CD4-positive, alpha-beta memory T cell (primary cell): ENCODE measurements at places on chromosomes 1 and 21. TPM values are rescaled to one million over a fixed set of nuclear protein-coding genes. Genes with fewer than 3 reads are reported as not detected.

DNA sequence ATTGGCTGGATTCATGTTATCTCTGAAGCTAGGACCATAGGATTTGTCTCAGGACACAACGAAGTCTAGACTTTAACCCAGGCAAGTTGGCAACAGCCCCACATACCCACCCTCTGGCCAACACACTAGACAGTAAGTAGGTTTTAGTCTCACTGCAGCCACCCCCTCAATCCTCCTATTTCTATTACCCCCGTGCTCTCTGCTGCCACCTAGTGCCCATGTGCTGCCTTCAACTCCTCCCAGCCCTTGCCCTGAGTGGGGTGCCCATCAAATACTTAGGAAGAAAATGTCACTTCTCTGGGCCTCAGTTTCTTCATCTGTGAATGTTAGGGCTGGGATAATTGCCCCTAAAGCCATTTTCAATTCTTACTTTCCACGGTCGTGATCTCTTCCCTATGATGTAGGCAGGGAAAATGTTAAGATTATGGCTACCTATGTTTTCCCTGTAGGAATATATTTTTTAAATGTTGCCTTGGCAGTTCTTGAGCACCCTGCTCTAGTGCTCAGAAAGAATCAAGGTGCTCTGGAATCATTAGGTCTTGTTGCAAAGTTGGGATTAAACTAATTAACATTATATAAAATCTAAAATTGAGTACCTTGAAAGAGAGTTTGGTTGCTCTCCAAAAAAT is 213.0 kb downstream of the LMX1A start:
- DNase-seq: no peak
- H3K4me3 ChIP-seq: no peak overlapping the region
- H3K36me3 ChIP-seq: no peaks in the 10 kb centered on the region
- H3K27me3 ChIP-seq: no peaks in the 10 kb centered on the region
- H3K27ac ChIP-seq: no peak overlapping the region
- no peaks in the 10 kb centered on the region for H3K4me1 ChIP-seq

DNA sequence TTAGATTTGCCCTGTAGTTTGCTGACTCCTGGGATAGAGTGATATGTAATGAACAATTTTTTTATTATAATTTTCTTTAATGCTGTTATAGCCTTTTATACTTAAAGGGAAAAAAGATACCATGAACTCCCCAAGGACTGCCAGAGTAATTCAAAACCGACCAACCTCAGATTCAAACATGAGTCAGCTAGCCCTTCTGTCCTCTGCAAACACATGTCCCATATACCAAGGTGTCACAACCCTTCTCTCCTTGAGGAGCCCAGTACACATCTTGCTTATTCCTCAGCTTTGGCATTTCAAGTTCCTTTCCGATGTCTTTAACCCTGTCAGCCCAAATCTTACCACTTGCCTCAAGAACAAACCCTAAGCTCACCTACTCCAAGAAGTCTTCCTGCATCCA is 184.9 kb downstream of the KCNH1 start:
- H3K4me3 ChIP-seq: no peak overlapping the region
- no peak overlapping the region for H3K27ac ChIP-seq
- H3K36me3 ChIP-seq: no peaks in the 10 kb centered on the region
- no peaks in the 10 kb centered on the region for H3K4me1 ChIP-seq

- H3K36me3 ChIP-seq: peaks cover 63% of the 10 kb centered on the region
- H3K27me3 ChIP-seq: no peaks in the 10 kb centered on the region
- H3K27ac ChIP-seq: no peak overlapping the region
- H3K4me3 ChIP-seq: no peak overlapping the region
Observed at GRCh38 chr1:6077919-6078318, 32.2 kb downstream of the KCNAB2 start.

DNA sequence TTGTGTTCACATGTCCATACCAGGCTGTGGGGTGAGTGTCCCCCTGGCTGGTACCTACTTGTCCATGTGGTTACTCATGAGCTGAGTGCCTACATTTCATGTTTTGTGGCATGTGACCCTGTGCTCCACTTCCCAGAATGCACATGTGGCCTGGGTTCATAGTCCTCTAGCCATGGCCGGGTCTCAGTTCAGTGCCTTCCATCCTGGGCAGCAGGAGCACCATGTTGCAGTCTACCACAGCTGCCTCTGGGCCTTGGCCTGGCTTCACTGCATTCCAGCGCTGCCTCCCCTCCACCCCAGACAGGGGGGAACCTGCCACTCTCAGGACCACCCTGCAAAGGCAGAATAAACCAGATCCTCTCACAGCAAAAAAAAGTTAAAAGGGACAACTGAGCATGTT is 5.5 kb downstream of the CEPT1 start:
- DNase-seq: no peak
- H3K27ac ChIP-seq: no peak overlapping the region
- H3K27me3 ChIP-seq: no peaks in the 10 kb centered on the region
- no peak overlapping the region for H3K4me3 ChIP-seq
- peaks cover 11% of the 10 kb centered on the region for H3K36me3 ChIP-seq
- H3K4me1 ChIP-seq: peaks cover 71% of the 10 kb centered on the region

GRCh38 chr1:12141163-12141850 is 25.5 kb upstream of the TNFRSF1B start:
- no peak overlapping the region for H3K27ac ChIP-seq
- H3K27me3 ChIP-seq: no peaks in the 10 kb centered on the region
- no peak for DNase-seq
- H3K36me3 ChIP-seq: no peaks in the 10 kb centered on the region

GRCh38 chr1:220300442-220301121 is 28.3 kb upstream of the RAB3GAP2 start:
- no peaks in the 10 kb centered on the region for H3K36me3 ChIP-seq
- H3K4me3 ChIP-seq: no peak overlapping the region
- no peak overlapping the region for H3K27ac ChIP-seq
- H3K27me3 ChIP-seq: no peaks in the 10 kb centered on the region
- H3K4me1 ChIP-seq: no peaks in the 10 kb centered on the region

DNA sequence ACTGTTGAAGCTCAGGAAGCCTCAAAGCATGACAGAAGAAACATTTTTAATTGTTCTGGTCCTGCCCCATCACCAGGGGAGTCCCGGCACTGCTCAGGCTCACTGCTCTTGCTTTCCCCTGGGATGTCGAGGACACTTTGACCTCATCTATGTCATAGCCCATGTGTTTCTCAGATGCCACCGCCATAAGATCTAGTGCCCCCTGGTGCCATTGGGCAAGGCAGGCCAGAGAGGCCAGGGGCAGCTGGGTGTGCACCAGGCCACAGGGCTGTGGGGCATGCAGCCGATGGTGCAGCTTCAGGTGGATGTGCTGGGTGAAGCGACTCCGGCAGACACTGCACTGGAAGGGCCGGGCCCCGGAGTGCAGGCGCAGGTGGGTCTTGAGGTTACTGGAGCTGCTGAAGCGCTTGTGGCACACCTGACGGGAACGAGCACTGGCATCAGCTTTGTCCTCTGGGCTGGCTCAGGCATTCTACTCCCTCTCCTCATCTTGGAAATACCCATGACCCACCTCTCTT is 7.7 kb upstream of the CRYBG2 start:
- no peak overlapping the region for H3K4me3 ChIP-seq
- no peaks in the 10 kb centered on the region for H3K27me3 ChIP-seq
- no peak for DNase-seq
- no peaks in the 10 kb centered on the region for H3K36me3 ChIP-seq
- H3K27ac ChIP-seq: no peak overlapping the region

- no peak overlapping the region for H3K27ac ChIP-seq
- H3K4me3 ChIP-seq: no peak overlapping the region
- DNase-seq: no peak
- H3K27me3 ChIP-seq: no peaks in the 10 kb centered on the region
- no peaks in the 10 kb centered on the region for H3K4me1 ChIP-seq
- H3K36me3 ChIP-seq: no peaks in the 10 kb centered on the region
Observed at GRCh38 chr21:24424776-24425175, 1182.5 kb downstream of the MRPL39 start.

GRCh38 chr1:48227165-48228013 is 4.9 kb downstream of the SLC5A9 start:
- peaks cover 17% of the 10 kb centered on the region for H3K4me1 ChIP-seq
- H3K27me3 ChIP-seq: no peaks in the 10 kb centered on the region
- no peak overlapping the region for H3K27ac ChIP-seq
- H3K4me3 ChIP-seq: no peak overlapping the region
- H3K36me3 ChIP-seq: no peaks in the 10 kb centered on the region

DNA sequence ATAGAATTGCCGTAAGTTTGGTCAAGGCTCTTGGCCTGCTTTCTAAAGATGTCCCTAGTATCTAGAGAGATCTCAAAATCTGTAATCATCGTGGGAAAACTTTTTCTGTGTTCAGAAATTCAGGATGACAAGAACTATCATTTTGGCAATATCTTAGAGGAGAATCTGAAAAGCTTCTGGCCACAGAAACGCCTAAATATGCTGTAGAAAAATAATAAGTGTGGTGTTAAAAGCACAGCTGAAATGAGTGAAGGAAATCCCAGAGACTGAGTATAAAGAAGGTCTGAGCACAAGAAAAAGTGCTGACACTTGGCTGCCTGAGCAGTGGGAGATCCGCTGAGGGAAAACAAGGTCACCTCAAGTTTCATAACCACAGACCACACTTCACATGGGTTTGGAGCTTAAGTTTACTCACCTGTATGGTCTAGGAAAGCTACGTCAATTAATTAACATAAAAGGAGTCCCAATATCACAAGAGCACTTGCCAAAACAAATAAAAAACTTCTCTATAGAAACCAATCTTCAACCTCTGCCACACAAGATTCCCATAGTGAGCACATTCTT is 235.2 kb upstream of the IRF2BP2 start:
- H3K4me3 ChIP-seq: no peak overlapping the region
- H3K27me3 ChIP-seq: no peaks in the 10 kb centered on the region
- H3K27ac ChIP-seq: peak overlapping the region; percentile 48
- no peaks in the 10 kb centered on the region for H3K36me3 ChIP-seq

DNA sequence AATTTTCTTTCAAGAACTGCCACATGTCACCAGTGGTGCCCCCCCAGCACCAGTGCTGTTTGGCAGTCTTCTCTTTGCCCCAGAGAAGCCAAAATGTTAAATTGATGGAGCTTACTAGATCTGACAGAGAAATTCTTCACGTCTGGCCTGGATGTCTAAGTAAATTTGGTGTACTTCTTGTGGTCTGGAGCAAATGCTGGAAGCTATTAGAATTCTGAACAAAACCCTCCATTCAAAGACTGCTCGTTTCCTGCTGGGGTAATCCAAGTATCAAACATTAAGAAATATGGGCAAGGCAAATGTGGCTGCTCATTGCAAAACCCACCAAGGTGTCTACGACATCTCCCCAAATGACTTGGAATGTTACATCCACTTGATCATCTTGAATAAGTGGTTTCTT is 92.3 kb downstream of the ROR1 start:
- H3K27me3 ChIP-seq: no peaks in the 10 kb centered on the region
- no peaks in the 10 kb centered on the region for H3K36me3 ChIP-seq
- H3K4me3 ChIP-seq: no peak overlapping the region
- no peak for DNase-seq
- no peak overlapping the region for H3K27ac ChIP-seq
- no peaks in the 10 kb centered on the region for H3K4me1 ChIP-seq

GRCh38 chr1:94299627-94300553 is 62.5 kb upstream of the ARHGAP29 start:
- H3K4me1 ChIP-seq: no peaks in the 10 kb centered on the region
- no peak overlapping the region for H3K4me3 ChIP-seq
- no peaks in the 10 kb centered on the region for H3K36me3 ChIP-seq
- H3K27me3 ChIP-seq: no peaks in the 10 kb centered on the region
- H3K27ac ChIP-seq: no peak overlapping the region
- DNase-seq: no peak

GRCh38 chr1:36352125-36352909 is 28.9 kb upstream of the EVA1B start:
- no peaks in the 10 kb centered on the region for H3K27me3 ChIP-seq
- H3K36me3 ChIP-seq: peaks cover 49% of the 10 kb centered on the region
- peaks cover 24% of the 10 kb centered on the region for H3K4me1 ChIP-seq
- no peak overlapping the region for H3K27ac ChIP-seq
- no peak for DNase-seq

DNA sequence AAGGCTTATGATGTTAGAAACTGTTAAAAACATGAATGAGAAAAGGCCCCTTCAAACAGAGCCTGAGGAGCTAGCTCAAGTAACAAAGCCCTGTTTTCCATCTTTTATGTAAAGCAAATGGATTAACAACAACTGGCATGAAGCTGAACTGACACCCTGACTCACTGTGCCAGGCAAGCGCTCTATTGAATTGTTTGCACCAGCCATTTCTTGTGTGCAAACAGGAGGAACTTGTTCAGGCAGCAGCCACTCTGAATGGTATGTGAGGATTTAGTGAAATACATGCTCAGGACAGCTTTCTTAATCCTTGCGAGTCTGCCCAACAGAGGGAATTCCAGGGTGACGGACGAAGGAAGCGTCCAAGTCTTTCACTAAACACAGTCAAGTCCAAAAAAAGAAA is 291.1 kb upstream of the ADGRL2 start:
- no peak for DNase-seq
- no peaks in the 10 kb centered on the region for H3K4me1 ChIP-seq
- H3K27ac ChIP-seq: no peak overlapping the region
- no peak overlapping the region for H3K4me3 ChIP-seq
- no peaks in the 10 kb centered on the region for H3K36me3 ChIP-seq
- no peaks in the 10 kb centered on the region for H3K27me3 ChIP-seq

- H3K36me3 ChIP-seq: no peaks in the 10 kb centered on the region
- DNase-seq: no peak
- no peak overlapping the region for H3K4me3 ChIP-seq
- H3K27me3 ChIP-seq: no peaks in the 10 kb centered on the region
- H3K27ac ChIP-seq: no peak overlapping the region
Observed at GRCh38 chr1:51699391-51699790, 82.5 kb downstream of the OSBPL9 start.

DNA sequence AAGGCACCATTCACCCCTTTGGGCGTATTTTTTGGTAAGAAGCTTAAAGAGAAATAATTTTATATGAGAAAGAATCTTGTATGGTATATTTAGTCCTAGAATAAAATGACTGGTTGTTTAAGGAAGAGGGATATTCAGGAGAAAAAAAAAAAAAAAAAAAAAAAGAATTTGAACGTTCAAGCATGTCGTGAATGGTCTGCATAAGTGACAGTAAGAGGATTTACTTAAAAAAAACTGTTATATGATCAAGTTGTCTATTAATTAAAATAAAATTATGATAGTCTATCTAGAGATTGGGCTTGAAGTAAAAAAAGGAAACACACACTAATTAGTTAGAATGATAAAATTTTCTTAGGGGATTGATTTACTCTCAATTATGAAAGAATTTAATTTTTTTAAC is 11.7 kb upstream of the OR14I1 start:
- H3K36me3 ChIP-seq: no peaks in the 10 kb centered on the region
- no peak overlapping the region for H3K27ac ChIP-seq
- H3K4me3 ChIP-seq: no peak overlapping the region
- no peak for DNase-seq

GRCh38 chr1:153598309-153599172 is 14.4 kb downstream of the S100A16 start:
- H3K36me3 ChIP-seq: no peaks in the 10 kb centered on the region
- H3K27me3 ChIP-seq: no peaks in the 10 kb centered on the region
- no peak overlapping the region for H3K4me3 ChIP-seq

SPRR2A gene
- not detected for total RNA-seq

ACOT11 gene
- total RNA-seq: 0.64 TPM

CNKSR1 gene
- total RNA-seq: 3.4 TPM

NFASC gene
- not detected for total RNA-seq
